Neural progenitor cell (in vitro differentiated cells): ENCODE measurements at places on chromosomes 4 and X.

GRCh38 chr4:138945401-138945800 is 70.2 kb upstream of the NOCT start:
- H3K4me1 ChIP-seq = no peaks in the 10 kb centered on the region
- H3K36me3 ChIP-seq = no peaks in the 10 kb centered on the region
- no peak overlapping the region for H3K27ac ChIP-seq
- no peaks in the 10 kb centered on the region for H3K27me3 ChIP-seq
- H3K4me3 ChIP-seq = no peak overlapping the region
- no peak for DNase-seq

GRCh38 chrX:15143825-15144121 is 126.1 kb downstream of the ASB9 start:
- DNase-seq = no peak
- H3K4me3 ChIP-seq = no peak overlapping the region
- H3K27me3 ChIP-seq = no peaks in the 10 kb centered on the region
- no peaks in the 10 kb centered on the region for H3K36me3 ChIP-seq
- no peak overlapping the region for H3K27ac ChIP-seq

GRCh38 chrX:1380672-1381233 is 11.2 kb downstream of the SLC25A6 start:
- DNase-seq = no peak
- no peaks in the 10 kb centered on the region for H3K27me3 ChIP-seq
- no peaks in the 10 kb centered on the region for H3K36me3 ChIP-seq
- H3K27ac ChIP-seq = no peak overlapping the region

DNA sequence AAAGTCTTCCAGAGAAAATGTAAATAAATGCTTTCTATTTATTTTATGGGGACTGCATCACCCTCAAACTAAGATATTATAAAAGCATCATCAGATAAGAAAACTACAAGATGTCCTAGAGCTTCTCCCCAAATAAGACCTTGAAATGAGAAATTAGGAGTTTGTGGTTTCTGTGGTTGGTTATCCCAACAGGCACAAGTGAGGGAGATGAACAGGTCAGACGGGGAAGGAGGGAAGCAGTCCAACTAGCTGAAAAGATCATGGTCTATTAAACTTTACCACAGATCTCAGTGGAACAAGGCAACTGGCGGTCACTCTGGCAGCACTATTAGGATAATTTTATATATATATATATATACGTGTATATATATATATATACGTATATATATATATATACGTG is 319.3 kb upstream of the GRID2 start:
- no peaks in the 10 kb centered on the region for H3K36me3 ChIP-seq
- H3K4me3 ChIP-seq = no peak overlapping the region
- no peaks in the 10 kb centered on the region for H3K4me1 ChIP-seq

GRCh38 chrX:1323315-1323714 is 13.3 kb upstream of the IL3RA start:
- no peaks in the 10 kb centered on the region for H3K4me1 ChIP-seq
- no peaks in the 10 kb centered on the region for H3K27me3 ChIP-seq
- no peaks in the 10 kb centered on the region for H3K36me3 ChIP-seq
- H3K4me3 ChIP-seq = no peak overlapping the region
- H3K27ac ChIP-seq = no peak overlapping the region

GRCh38 chr4:141686146-141686775 is 49.9 kb downstream of the IL15 start:
- no peak overlapping the region for H3K4me3 ChIP-seq
- no peak for DNase-seq
- H3K27ac ChIP-seq = no peak overlapping the region
- no peaks in the 10 kb centered on the region for H3K27me3 ChIP-seq
- H3K36me3 ChIP-seq = no peaks in the 10 kb centered on the region

DNA sequence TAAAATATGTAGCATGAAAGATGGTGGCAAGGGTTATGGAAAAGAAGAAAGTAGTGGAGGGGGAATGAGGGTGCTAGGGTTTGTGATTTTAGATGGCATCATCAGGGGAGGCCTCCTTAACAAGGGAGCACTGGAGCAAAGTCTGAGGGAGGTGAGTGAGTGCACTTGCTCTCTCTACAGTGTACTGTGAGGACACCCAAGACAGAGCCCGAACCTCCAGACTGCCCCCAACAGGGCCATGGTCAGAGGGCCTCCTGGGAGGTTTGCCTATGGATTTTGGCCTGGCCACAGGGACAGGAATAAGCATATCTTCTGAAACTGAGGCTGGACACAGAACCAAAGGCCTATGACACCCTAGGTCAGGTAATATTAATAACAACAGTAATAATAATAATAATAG is 21.4 kb upstream of the PJA1 start:
- no peaks in the 10 kb centered on the region for H3K27me3 ChIP-seq
- no peak overlapping the region for H3K27ac ChIP-seq
- H3K4me1 ChIP-seq = no peaks in the 10 kb centered on the region
- H3K36me3 ChIP-seq = no peaks in the 10 kb centered on the region
- no peak overlapping the region for H3K4me3 ChIP-seq
- DNase-seq = no peak
